CD4-positive, alpha-beta T cell treated with Interleukin-2 at 100 ng/mL for 4 hours (primary cell): ENCODE measurements at places on chromosomes 12 and 14.
A peak's percentile ranks its signal among the peaks of the same experiment; 100 is the strongest.

DNA sequence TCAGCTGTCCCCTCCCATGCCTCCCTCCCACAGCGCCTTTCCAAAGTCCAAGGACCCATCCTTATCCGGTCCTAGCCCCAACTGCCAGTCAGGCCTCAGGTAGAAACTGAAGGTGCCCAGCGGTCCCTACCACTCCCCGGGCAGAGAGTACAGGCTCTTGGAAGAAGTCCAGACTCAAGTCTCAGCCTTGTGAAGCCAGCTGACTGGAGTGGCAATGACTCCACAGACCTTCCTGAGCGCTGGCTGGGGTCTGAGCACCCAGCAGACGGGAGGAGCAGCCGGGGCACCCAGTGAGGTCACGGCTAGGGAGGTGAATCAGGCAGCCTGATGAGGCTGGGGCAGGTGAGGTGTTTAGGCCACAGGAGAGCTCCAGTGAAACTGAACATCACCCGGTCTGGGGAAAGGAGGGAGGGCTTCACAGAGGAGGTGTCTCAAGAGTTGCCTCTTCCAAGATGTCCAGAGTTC, 60.0 kb downstream of the ITPK1 start:
- DNase-seq, result no peak

- DNase-seq, result peak; percentile 44
Observed at GRCh38 chr14:62126879-62127478, 364.8 kb downstream of the SNAPC1 start.

DNA sequence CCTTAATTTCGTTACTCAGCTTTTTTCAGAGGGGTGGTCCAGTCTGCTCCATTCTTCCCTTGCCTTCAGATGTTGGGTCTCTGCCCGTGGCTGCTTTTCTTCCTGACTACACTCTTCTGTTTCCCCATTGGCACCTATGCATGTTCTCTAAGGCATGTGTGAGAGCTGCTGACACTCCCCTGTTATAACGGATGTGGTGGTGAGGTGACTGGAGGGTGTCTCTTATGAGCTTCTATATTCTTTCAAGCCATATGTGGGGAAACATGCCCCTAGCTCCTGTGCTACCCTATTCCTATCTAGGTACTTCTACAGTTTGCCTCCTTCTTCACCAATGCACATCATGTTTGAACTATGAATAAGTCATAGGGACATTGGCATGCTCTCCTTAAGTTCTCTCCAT, 643.2 kb downstream of the RPL10L start:
- no peak for DNase-seq

- DNase-seq, result no peak
Observed at GRCh38 chr14:22303589-22304195, 285.3 kb downstream of the DAD1 start.

DNA sequence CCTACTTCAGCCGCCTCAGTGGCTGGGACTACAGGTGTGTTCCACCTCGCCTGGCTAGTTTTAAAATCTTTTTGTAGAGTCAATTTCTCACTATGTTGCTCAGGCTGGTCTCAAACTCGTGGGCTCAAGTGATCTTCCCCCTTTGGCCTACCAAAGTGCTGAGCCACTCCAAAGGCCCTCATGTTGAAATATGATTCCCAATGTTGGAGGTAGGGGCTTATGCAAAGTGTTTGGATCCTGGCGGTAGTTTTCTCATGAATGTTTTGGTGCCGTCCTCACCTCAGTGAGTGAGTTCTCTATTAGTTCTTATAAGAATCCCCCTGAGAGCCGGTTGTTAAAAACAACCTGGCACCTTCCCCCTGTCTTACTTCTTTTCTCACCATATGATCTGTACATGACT, 784.6 kb downstream of the TMTC2 start:
- no peak for DNase-seq

DNA sequence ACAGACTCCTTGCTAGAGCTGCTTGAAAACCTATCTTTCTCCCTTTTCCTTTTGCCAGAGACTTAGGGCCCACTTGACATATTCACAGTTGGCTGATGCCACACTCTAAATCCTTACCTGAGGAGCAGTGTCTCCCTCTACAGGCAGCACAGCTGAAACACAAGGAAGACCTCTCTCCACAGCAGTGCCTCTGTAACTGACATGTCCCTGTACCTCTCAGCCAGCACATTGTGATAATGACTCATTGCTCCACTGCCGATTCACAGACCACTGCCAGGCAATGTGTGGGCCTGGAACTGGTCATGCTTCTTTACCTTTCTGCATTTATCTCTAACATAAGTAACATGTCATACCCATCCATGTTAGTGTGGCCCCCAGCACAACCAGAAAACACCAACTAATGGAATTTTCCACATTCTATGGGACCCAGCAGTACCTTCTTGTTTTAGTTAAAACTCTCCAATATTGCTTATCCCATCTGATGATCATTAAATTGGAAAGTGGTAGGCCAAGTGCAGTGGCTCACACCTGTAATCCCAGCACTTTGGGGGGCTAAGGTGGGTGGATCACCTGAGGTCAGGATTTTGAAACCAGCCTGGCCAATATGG, 56.5 kb downstream of the GTF2A1 start:
- peak; percentile 53 for DNase-seq

GRCh38 chr12:33061844-33062243, 165.3 kb upstream of the PKP2 start:
- DNase-seq, result no peak

DNA sequence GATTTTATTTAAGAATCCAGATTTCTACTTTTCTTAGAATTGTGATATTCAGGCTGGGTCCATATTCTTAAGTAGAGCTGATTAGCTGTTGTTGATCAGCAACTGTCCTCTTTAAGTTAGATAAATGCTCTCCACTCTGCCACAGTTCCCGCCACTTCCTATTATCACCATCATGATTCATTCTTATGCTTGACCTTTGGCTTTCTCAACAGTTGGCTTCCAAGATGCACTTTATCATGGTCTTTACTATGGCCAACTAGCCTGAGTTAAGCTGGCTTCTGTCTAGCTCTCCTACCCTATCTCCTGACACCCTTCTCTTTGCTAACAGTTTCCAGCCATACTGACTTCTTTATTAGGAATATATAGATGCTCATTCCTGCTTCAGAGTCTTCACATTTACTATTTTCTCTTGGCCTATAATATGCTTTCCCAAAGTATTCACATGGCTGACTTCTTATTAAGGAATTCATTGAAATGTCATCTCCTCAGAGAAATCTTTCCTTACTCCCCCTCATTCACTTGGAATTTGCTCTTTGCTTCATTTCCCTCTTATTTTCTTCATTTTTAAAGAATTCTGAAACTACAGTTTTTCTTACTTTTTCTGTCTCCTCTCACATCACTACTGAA, 149.0 kb upstream of the IGF1 start:
- no peak for DNase-seq

- DNase-seq, result no peak
Observed at GRCh38 chr14:65403231-65403630, 9.3 kb upstream of the FUT8 start.

DNA sequence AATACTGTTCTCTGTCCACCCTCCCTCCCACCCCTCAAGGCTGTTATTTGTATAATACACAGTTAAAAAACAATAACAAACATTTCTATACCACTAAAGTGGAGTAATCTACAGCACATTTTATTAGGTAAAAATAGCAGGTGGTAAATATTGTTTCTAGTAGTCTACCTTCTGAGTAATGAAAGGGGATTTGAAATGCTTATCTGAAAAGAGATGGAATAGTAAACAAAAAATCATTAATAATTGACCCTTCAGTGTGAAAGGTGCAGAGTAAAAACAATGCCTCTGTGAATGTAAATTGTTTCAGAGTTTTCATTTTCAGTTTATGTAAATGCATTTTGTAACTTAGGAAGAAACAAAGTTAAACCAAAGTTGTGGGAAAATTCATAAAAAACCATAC, 321.2 kb downstream of the SLC16A7 start:
- DNase-seq, result no peak

- DNase-seq, result no peak
Observed at GRCh38 chr12:28938581-28939235, 210.4 kb upstream of the FAR2 start.

- DNase-seq, result no peak
Observed at GRCh38 chr14:76957224-76957891, 71.2 kb downstream of the IRF2BPL start.

GRCh38 chr12:75657831-75658230, 146.4 kb upstream of the KRR1 start:
- DNase-seq, result no peak

DNA sequence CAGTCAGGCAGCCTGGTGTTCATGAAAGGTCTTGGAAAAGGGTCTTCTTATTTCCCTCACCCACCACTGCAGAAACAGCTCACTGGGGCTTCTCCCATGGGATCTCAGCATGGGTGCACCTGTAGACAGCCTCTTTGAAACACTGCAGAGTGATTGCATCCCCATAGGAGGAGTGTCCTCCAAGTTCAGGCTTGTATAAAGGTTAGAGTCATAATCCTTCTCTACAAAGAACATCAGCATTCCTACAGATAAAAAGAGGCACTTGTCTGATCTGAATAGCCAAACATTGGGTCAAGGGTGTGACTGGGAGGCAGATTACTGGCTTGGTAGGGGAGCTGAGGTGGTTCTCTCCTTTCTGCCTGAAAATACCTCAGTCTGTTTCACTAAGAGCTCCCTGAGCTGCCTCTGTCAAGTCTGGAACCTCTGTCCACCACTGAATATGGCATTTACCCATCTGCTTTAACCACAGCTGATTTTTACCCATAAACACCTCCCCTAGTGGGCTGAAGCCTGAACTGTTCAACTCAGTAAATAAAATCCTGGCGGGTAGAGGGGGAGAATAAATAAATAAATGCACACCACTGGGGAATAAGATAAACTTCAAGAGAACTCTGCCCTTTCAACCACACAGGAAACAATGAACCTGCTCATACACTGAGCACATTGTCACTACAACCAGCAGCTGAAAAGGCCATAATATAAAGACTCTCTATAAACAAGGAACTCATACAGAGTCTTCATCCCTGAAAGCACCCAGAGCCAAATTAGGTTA, 120.7 kb upstream of the SCAF11 start:
- no peak for DNase-seq

- no peak for DNase-seq
Observed at GRCh38 chr12:130976171-130976720, 22.5 kb downstream of the ADGRD1 start.

GRCh38 chr12:108709697-108710096, 21.6 kb downstream of the CORO1C start:
- no peak for DNase-seq

DNA sequence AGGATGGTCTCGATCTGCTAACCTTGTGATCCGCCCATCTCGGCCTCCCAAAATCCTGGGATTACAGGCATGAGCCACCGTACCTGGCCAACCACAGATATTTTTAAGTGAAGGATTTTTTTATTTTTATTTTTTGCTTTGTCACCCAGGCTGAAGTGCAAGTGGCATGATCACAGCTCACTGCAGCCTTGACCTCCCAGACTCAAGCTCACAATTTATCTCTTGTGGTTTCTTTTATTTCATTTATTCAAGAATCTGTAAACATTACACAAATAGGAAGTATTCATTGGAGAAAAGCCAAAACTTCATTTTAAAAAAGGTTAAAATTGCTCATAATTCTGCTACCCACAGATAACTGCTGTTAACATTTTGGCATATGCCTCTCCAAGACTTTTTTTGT, 13.3 kb downstream of the MOAP1 start:
- no peak for DNase-seq

GRCh38 chr12:57089271-57090245, 644 bp downstream of the NAB2 start:
- peak; percentile 26 for DNase-seq

GRCh38 chr14:59200195-59200594, 11.7 kb downstream of the DAAM1 start:
- no peak for DNase-seq

DNA sequence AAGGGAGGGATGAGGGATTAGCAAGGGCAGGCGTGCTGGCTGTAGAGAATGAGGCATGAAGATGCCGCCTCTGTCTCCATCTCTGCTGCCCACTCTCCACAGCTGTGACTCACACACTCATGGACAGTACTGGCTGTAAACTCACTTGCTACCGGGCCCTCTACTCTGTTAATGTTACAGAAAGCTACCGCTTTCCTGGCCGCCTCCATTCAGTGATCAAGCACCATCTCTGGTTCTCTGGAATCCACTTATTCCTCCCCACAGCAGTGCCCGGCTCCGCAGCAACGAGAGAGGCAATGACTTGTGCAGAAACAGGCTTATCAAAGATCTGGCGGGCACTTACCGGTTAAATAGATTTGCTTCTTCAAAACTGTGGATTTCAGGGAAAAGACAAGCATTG, 34.8 kb downstream of the AMN start:
- no peak for DNase-seq

GRCh38 chr14:72618424-72618823, 275.5 kb downstream of the DPF3 start:
- no peak for DNase-seq

GRCh38 chr12:12551115-12551514, 11.5 kb downstream of the DUSP16 start:
- DNase-seq, result no peak

- no peak for DNase-seq
Observed at GRCh38 chr12:72485017-72485701, 213.0 kb downstream of the TRHDE start.

- no peak for DNase-seq
Observed at GRCh38 chr12:14833952-14834351, 9.4 kb downstream of the ART4 start.

DNA sequence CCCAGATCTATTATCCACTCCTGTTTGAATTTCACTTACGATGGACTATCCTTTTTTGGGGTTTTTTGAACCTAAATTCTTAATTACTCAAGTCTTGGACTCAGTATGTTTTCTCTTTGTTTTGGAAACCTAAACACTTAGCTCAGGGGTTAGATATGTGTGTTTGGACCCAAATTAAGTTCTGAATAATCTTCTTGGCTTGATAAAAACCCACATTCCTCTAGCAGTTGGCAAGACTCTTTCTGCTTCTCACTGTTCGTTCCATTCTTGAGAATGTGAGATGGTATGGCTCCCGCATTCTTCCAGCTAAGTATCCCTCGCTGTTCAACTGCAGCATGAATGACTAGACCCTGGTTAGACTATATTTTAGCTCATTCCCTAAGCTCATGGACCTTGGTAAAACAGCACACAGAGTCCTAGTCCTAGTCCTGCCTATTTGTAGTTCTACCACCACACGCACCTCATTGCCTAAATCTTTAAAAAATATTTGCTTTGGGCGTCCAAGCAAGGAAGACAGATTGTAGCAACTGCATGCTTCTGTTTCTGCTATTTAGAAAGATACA, 860.0 kb downstream of the RPS29 start:
- no peak for DNase-seq

GRCh38 chr12:131222329-131223139, 268.8 kb downstream of the ADGRD1 start:
- DNase-seq, result no peak

GRCh38 chr14:104397956-104398355, 181.6 kb upstream of the C14orf180 start:
- DNase-seq, result no peak

DNA sequence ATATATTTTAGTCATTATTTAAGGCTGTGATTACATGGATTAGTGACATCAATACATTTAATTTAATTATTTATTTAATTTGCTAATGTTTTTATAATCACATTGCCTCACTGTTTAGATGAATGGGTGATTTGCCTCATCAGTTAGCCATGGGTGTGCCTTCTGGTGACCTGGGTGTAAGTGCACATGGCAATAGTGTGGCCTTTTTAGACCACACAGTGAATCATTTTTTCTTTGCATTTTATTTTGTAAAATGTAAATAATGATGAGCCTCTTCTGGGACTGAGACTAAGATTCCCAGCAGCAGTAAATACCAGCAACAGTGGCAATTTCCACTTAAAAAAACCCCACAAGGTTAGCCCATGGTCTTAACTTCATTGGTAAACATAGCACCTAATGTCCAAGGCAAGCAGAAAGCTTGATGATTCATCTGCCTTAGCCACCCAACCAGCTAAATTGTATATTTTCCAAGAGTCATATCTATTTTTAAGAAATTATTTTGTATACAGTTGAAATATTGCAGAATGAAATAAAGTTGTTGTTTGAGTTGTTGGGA, 235.9 kb upstream of the NOVA1 start:
- DNase-seq, result no peak
